Stimulated activated CD4-positive, alpha-beta T cell treated with anti-CD3 and anti-CD28 coated beads, TNF-alpha, amount 100 ng/mL, for 1 hour (primary cell): ENCODE measurements at places on chromosomes 4 and X.

GRCh38 chrX:145524931-145525330 is 277.6 kb downstream of the SPANXN1 start:
- no peak for DNase-seq

DNA sequence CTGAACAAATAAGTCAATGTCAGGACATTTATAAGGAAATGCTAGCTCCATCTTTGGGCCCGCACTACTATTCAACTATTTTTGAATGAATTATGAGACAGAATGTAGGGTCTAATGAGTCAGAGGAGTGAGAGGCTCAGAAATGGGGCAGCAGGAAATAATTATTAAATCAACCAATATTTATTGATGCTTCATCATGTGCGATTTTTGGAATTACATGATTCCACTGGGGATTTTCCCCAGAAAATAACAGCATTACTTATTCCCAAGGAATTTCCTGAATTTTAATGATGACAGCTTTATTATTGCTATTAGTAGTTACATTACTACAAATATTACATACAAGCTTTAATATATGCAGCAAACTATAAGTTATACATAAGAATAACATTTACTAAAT is 49.3 kb upstream of the PHF8 start:
- DNase-seq: no peak

- no peak for DNase-seq
Measured at GRCh38 chr4:104969394-104970082, 177.1 kb upstream of the TET2 start.

- DNase-seq: no peak
Measured at GRCh38 chr4:7021930-7022664, 21.1 kb upstream of the TADA2B start.

DNA sequence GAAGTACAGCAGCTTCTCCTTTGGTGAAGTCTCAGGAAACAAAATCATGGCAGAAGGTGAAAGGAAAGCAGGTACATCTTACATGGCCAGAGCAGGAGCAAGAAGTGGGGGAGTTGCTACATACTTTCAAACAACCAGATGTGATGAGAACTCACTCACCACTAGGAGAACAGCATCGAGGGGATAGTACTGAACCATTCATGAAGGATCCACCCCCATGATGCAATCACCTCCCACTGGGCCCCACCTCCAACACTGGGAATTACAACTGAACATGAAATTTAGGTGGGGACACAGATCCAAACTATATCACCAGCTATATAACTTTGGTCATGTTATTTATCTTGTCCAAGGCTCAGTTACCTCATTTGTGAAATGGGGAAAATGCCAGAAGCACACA is 159.4 kb downstream of the OPHN1 start:
- DNase-seq: no peak

- DNase-seq: no peak
Measured at GRCh38 chrX:38277136-38277535, 50.2 kb downstream of the RPGR start.

- DNase-seq: no peak
Measured at GRCh38 chr4:32775049-32775448, 2054.9 kb downstream of the PCDH7 start.
